Aorta (tissue), 5 donors: ENCODE measurements at places on chromosomes 6 and 20. TPM values are rescaled to one million over a fixed set of nuclear protein-coding genes. Genes with fewer than 3 reads are reported as not detected.

- no peak for DNase-seq
Observed at GRCh38 chr6:47437592-47437991, 40.0 kb upstream of the CD2AP start.

DNA sequence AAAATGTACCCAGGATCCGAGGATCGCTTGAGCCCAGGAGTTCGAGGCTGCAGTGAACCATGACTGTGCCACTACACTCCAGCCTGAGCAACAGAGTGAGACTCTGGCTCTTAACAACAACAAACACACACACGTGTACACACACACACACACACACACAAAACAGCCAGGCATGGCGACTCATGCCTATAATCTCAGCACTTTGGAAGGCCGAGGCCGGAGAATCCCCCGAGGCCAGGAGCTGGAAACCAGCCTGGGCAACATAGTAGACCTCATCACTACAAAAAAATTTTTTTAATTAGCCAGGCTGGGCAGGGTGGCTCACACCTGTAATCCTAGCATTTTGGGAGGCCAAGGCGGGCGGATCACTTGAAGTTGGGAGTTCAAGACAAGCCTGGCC is 23.3 kb upstream of the ARFGEF2 start:
- no peak for DNase-seq

DNA sequence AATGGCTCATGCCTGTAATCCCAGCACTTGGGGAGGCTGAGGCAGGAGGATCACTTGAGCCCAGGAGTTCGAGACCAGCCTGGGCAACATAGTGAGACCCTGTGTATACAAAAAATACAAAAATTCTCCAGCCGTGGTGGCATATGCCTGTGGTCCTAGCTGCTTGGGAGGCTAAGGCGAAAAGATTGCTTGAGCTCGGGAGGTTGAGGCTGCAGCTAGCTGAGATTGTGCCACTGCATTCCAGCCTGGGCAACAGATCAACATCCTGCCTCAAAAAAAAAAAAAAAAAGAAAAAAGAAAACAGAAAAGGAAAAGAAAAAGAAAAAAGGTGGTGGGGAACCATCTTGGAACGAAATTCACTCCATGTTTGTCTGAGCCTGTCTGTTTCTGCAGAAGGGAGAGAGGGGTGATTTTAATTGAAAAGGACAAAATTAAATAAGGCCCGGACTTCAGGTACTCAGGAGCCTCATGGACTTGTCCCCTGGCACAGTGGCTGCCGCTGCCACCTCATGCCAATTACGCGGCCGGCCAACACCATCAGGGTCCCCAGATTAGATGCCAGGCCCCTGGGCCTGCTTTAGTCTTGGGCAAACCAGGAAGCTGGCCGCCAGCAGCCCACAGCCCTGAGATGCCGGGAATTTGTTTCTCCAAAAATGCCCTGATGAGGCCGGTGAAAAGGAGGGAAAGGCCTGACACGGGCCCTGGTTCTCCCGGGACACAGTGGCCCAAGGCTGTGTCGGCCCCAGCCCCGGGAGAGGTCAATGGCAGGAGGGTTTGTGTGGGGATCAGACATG is 37.8 kb upstream of the STX16 start:
- DNase-seq: peak; percentile 51

The TMEM14C gene
- polyA plus RNA-seq: 192 TPM

GRCh38 chr6:46935687-46936086 is 13.9 kb upstream of the ADGRF5 start:
- DNase-seq: no peak

The B3GAT2 gene
- not detected for polyA plus RNA-seq

- no peak for DNase-seq
Observed at GRCh38 chr20:5474646-5475550, 158.1 kb upstream of the PROKR2 start.

The CDH4 gene
- not detected for polyA plus RNA-seq

GRCh38 chr20:25076731-25077609 is 5.0 kb downstream of the VSX1 start:
- no peak for DNase-seq

The RNASET2 gene
- 42.1 TPM for polyA plus RNA-seq

- DNase-seq: no peak
Observed at GRCh38 chr6:96015518-96016333, at the start of gene FUT9. FUT9 (plus strand) TSS chr6:96015974; CDS start chr6:96203156, 187,182 bp downstream.

DNA sequence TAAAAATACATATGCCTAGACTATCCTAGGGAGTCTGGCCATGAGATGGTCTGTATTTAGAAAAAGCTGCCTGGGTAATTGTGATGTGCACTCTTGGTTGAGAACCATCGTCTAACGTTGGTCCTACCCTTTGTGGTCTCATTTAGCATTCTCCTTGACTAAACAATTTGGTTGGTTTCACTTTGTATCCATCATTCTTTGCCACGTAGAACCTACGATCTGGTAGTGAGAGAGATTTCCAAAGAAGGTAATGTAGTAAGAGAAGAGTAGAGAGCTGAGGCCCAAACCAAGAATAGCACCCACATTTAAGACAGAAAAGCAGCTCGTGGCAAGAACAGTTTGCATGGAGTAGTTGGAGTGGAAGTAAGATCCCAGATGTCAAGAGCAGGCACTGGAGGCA is 219.8 kb downstream of the TMEM200A start:
- no peak for DNase-seq

GRCh38 chr6:23027281-23027680 is 457.9 kb downstream of the HDGFL1 start:
- DNase-seq: no peak

- DNase-seq: no peak
Observed at GRCh38 chr20:10076126-10077080, 41.6 kb downstream of the ANKEF1 start.

The CYP24A1 gene
- polyA plus RNA-seq: not detected
